Activated T-cell treated with anti-CD3 and anti-CD28 coated beads for 1 hour (primary cell): ENCODE measurements at places on chromosomes 11 and 22.

- DNase-seq: peak; percentile 84
These were observed at the start of gene CDC45 for GRCh38 chr22:19479355-19480172. Gene CDC45 (plus strand): TSS chr22:19479920. CDS start chr22:19479969, 49 bp downstream.

DNA sequence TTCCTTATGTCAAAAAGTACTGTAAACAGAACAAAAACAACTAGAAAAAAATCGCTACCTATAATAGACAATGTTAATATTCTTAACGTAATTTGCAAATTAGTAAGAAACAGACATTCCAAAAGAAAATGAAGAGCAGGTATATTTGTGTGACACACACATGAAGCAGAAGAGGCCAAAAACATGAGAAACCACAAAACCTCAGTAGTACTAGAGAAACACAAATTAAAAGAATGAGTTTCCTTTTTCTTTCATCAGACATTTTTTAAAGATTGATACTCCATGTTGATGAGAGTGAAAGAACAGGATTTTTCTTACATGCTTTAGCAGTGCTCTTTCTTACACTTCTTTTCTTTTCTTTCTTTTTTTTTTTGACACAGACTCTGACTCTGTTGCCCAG lies 34.2 kb upstream of the PCF11 start:
- no peak for DNase-seq

- no peak for DNase-seq
These were observed 602 bp downstream of the NAT10 start for GRCh38 chr11:34105957-34106504.

DNA sequence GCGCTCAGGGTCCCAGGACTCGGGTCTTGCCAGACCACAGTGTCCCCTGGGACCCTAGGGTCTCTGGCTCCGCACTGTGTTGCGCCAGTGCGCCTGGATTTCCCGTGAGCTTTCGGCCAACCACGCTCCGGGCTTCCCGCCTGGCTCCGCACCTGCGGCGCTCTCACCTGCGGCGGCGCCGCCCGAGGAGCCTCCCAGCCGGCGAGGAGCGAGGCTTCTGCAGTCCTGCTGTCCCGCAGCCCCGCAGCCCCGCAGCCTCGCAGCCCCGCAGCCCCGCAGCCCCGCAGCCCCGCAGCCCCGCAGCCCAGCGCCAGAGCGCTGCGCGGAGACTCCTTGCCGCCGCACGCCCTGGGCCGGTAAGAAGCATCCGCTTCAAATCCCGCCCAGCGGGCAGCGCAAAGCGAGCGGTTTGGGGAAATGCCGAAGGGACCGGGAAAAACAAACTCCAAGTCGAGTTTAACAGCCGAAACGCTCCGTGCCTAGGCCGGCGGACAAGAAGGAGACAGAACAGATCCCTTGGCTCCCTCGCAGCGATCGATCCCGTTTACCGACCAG lies 939 bp downstream of the ALX4 start:
- DNase-seq: no peak

- no peak for DNase-seq
These were observed 21.0 kb downstream of the SGSM3 start for GRCh38 chr22:40391417-40391816.

- DNase-seq: no peak
These were observed 23.6 kb downstream of the ZC3H7B start for GRCh38 chr22:41324821-41325528.

DNA sequence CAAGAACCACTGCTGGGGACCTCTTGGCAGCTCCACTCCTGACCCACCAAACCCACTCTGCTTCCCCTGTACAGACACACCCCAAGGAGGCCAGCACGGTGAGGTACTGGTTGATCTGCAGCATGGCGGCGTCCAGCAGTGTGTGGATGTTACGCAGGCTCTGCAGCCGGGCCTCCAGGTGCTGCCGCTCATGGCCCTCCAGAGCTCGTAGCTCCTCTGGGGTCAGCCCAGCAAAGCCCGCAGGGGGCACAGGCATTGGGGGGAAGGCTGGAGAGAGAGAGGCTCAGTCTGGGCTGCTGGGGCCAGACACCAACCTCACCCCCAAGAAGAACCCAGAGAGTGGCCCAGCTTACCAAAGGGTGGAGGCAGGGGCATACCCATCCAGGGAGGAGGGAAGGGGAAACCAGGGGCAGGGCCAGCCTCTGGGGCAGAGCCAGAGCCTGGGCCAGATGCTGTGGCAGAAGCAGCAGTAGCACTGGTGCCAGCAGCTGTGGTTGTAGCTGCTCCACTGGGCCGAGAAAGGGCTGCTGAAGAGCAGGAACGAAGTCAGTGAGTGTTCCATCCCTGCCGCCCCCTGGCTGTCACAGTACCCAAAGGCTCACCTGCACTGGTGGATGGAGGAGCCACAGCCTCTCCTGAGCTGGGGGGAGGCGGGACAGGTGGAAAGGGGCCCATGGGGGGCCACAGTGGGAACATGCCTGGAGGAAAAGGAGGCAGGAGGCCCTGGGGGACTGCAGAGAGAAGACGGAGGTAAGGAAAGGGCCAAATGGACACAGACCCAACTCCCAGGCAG lies 4.5 kb downstream of the SYVN1 start:
- no peak for DNase-seq

GRCh38 chr11:65576232-65576866 lies 496 bp downstream of the EHBP1L1 start:
- DNase-seq: no peak

- no peak for DNase-seq
These were observed 27.3 kb upstream of the FGF19 start for GRCh38 chr11:69731110-69731509.

GRCh38 chr11:17515443-17516176 lies 28.6 kb downstream of the USH1C start:
- no peak for DNase-seq

- DNase-seq: no peak
These were observed 407.4 kb upstream of the SYN3 start for GRCh38 chr22:33465554-33465953.

DNA sequence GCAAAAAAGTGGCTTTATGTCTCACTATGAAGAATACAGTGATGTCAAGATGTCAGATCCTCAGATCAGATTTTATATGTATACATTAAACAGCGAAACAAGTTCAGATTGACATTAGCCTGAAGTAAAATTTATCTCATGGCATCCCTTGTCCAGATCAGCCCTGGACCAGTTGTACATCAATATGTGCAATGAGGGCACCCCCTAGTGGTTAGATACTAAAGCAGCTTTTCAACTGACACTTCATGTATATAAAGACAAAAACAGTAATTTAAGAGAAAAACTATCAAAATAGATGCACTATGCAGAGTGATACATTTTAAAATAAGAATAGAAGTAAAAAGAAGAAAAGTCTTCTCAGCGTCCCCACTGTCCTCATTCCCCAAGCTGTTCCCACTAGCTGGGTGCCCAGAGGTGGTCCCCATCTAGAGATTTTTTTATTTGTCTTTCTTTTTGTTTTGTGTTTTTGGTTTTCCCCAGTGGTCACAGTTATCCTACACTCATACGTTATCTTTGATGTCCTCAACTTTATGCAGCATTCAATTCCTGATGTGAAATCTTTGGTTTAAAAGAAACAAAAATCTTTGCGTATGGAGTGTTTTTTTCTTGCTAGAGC lies 2193.4 kb upstream of the RAG2 start:
- DNase-seq: no peak

GRCh38 chr11:66922551-66922950 lies 35.6 kb downstream of the PC start:
- no peak for DNase-seq
